H1 (cell line): ENCODE measurements at places on chromosomes 11 and 22. TPM values are rescaled to one million over a fixed set of nuclear protein-coding genes. Genes with fewer than 3 reads are reported as not detected.

The PRR33 gene
- not detected in 2 replicates for total RNA-seq

GRCh38 chr11:2095542-2095941, 43.6 kb downstream of the IGF2 start:
- no peaks in the 10 kb centered on the region for H3K4me1 ChIP-seq
- DNase-seq = no peak
- H3K36me3 ChIP-seq = no peaks in the 10 kb centered on the region
- 0 out of 2 replicates have a peak, but pooled peaks cover 3% of the 10 kb centered on the region for H3K27me3 ChIP-seq
- H3K4me3 ChIP-seq = no peak overlapping the region
- no peak overlapping the region for H3K27ac ChIP-seq

- H3K27ac ChIP-seq = no peak overlapping the region
- no peak overlapping the region for H3K4me3 ChIP-seq
- no peak for DNase-seq
- H3K4me1 ChIP-seq = no peaks in the 10 kb centered on the region
- H3K36me3 ChIP-seq = no peaks in the 10 kb centered on the region
- H3K27me3 ChIP-seq = no peaks in the 10 kb centered on the region
Measured at GRCh38 chr11:120383518-120384155, 47.4 kb downstream of the ARHGEF12 start.

GRCh38 chr22:33659448-33659847, 260.8 kb downstream of the LARGE1 start:
- no peak for DNase-seq
- no peak overlapping the region for H3K27ac ChIP-seq
- H3K36me3 ChIP-seq = no peaks in the 10 kb centered on the region
- no peaks in the 10 kb centered on the region for H3K4me1 ChIP-seq
- H3K4me3 ChIP-seq = no peak overlapping the region

GRCh38 chr11:6630632-6631291, 11.5 kb upstream of the TPP1 start:
- H3K36me3 ChIP-seq = peaks cover 3% of the 10 kb centered on the region; the same call in 1 of the 2 replicates
- H3K27ac ChIP-seq = no peak overlapping the region
- H3K4me1 ChIP-seq = peaks cover 6% of the 10 kb centered on the region; the same call in 1 of the 2 replicates
- no peak for DNase-seq

DNA sequence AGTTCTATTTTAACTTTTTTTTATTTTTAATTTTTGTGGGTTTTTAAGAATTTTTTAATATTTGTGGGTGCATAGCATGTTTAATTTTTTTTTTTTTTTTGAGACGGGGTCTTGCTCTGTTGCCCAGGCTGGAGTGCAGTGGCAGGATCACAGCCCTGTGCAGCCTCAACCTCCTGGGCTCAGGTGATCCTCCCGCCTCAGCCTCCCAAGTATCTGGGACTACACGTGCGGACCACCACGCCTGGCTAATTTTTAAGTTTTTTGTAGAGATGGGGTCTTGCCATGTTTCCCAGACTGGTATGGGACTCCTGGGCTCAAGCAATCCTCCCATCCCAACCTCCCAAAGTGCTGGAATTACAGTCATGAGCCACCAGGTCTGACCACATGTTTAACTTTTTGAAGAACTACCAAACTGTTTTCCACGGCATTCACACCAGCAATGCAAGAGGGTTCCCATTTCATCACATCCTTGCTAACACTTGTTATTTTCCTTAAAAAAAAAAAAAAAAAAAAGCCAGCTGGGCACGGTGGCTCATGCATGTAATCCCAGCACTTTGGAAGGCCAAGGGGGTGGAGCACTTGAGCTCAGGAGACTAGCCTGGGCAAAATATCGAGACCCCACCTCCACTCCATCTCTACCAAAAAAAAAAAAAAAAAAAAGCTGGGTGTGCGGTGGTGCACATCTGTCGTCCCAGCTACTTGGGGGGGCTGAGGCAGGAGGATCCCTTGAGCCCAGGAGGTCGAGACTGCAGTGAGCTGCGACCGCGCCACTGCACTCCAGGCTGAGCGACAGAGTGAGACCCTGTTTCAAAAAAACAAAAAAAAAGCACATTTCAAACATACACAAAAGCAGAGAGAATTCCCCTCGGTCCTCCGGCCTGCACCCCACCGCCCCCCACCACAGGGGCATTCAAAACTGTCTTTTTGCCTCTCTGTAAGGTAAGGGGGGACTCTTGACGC, 16.7 kb upstream of the TXNRD2 start:
- no peak overlapping the region for H3K27ac ChIP-seq
- peak overlapping the region; percentile 61 for H3K4me3 ChIP-seq

GRCh38 chr11:132972565-132972964, 559.7 kb downstream of the OPCML start:
- no peak overlapping the region for H3K4me3 ChIP-seq
- no peak overlapping the region for H3K27ac ChIP-seq
- H3K27me3 ChIP-seq = no peaks in the 10 kb centered on the region
- no peaks in the 10 kb centered on the region for H3K36me3 ChIP-seq
- DNase-seq = no peak

DNA sequence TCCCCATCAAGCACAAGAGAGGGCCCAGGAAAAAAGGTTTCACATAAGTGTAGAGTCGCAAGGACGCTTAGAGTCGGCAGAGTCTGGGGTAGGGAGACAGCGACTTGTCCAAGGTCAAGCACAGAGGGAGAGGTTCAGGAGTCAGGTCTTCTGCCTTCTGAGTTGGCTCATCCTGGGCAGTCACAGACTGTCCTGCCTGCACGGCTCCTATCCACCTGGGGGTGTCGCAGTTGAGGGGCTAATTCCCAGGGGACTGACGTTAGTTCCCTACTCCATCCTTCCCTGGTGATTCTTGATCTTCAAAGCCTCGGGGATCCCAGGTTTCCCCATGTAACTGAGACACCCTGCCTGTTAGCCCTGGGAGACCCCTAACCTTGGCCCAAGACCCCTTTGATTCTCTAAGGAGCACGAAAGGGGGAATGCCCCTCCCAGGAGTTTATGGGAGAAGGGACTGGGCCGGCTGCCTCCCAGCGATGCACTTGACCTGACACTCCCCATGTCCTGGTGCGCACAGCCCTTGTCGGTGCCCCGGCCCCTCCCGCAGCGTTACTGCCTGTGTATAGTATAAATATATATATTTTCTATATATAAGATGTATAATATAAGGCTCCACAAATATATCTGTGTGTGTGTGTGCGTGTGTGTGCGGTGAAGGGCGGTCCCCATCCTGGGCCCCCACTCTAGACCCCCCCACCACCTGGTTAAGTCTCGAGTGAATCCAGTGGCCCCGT, 14.7 kb upstream of the TAB1 start:
- DNase-seq = peak; percentile 83
- H3K27ac ChIP-seq = no peak overlapping the region
- H3K36me3 ChIP-seq = no peaks in the 10 kb centered on the region
- no peaks in the 10 kb centered on the region; the same call in 1 of the 2 replicates for H3K4me1 ChIP-seq
- no peaks in the 10 kb centered on the region for H3K27me3 ChIP-seq
- no peak overlapping the region for H3K4me3 ChIP-seq

DNA sequence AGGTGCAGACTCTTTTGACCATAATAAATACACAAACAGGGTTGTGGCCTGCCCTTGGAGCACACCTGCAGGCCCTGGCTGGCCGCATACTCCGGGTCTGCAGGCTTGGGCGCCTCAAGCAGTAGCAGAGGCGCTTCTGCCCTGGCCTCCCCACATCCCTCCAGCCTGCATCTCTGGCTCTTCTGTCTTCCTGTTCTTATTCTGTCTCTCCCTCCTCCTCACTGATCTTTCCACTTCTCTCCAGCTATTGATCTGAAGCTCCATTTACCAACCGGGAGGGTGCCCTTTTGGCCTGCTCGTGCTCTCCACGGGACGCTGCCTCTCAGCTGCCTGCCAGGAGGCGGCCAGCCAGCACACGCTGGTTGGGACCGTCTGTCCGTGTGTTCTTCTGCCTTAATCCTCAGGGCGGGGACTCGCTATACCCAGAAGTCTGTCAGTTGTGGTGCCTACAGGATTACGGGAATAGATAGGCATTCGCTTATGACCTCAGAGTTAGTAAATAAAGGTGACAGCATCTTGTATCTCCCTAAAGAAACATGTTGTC, 5.2 kb downstream of the UPB1 start:
- no peak overlapping the region for H3K4me3 ChIP-seq
- no peak overlapping the region for H3K27ac ChIP-seq
- DNase-seq = no peak
- peaks cover under 1% of the 10 kb centered on the region; the same call in 1 of the 2 replicates for H3K36me3 ChIP-seq
